ENCODE measurements at places on chromosomes 7 and 10.

DNA sequence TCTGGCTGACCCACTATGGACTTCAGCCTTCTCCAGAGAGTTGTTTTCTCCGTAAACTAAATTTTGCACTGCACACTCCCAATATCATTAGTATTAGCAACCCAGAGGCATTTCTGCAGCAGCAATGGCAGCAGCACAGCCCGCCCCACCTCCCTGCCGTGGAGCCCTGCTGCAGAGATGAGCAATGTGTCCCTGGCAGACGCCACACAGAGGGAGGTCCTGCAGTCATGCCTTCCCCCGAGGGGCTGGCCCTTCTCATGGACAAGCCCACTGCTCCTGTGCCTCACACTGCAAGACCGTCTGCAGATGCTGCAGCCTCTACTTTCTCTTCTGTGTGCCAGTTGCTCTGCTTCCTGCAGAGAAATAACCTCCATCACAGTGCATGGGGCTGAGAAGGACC, 393.4 kb upstream of the MKI67 start:
- no peak for DNase-seq

GRCh38 chr10:123599366-123599849, 66.7 kb upstream of the GPR26 start:
- no peak for DNase-seq

DNA sequence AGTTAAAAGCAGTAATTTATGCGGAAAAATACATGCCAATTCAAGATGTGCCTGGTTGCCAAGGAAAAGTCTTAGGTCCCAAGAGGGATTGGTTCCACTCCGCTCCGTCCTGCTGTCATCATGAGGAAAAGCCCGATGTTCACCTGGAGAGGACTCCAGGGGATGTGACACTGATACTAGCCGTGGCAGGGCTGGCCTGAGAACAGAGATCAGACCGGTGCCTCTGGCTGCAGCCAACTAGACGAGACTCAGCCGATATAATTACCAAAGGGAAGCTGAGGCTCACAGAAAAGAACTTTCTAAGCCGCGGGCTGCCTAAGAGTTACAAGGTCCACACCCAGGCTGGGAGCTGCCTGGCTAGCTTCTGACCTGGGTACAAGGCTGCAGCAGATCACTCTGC, 81.3 kb upstream of the UNC5B start:
- no peak for DNase-seq

- DNase-seq, result no peak
Measured at GRCh38 chr7:32179567-32179966, 109.4 kb upstream of the PDE1C start.

DNA sequence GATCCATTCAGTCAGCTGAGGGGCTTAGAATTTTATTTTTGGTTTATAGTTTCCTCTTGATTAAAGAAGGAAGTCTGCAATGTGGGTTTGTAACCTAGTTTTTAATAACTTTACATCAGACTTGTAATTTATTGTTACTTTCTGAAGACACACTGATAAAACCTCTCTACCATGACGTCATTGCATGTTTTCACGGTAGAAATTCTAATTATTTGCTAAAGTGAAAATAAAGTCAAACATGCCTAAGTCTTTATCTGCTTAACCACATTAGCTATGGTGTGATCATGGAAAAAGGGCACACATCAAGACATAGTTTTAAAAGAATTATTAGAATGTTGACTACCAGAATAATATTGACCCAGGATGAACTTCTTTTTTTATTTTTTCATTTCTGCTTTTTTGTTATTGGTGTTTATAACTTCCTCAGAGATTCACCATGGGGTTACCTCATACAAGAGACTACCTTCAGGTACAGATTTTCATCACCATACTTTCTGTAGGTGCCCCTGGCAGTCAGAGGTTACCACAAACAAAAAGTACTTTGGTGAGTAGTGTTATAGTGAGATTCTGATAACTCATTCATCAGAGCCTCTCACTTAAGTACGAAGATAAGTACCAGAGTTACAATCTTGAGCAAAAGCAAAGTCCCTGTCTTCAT, 7.0 kb upstream of the PANK1 start:
- no peak for DNase-seq

Measured in T-helper 9 cell (primary cell).